ENCODE measurements at places on chromosomes 7 and 10.

DNA sequence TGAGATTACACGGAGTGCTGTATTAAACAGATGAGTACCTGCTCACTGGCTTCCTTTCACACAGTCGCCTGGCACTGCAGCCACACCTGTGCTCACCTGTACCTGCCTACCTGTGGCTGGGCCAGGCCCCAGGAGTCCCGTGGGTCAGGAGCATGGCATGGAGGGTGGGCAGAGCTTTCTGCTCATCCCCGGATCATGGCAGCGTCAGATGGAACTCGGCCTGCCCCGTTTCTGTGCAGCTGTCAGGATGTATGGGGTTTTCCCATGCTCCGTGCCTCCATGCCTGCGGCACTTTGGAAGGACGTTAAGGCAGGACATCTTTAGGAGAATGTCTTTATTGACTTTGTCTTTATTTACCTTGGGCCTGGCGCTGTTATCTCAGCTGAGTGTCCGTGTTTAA, 112.2 kb downstream of the MGMT start:
- H3K27ac ChIP-seq, result no peak overlapping the region
- H3K4me1 ChIP-seq, result no peaks in the 10 kb centered on the region
- H3K27me3 ChIP-seq, result no peaks in the 10 kb centered on the region
- no peak for DNase-seq
- no peak overlapping the region for H3K4me3 ChIP-seq

DNA sequence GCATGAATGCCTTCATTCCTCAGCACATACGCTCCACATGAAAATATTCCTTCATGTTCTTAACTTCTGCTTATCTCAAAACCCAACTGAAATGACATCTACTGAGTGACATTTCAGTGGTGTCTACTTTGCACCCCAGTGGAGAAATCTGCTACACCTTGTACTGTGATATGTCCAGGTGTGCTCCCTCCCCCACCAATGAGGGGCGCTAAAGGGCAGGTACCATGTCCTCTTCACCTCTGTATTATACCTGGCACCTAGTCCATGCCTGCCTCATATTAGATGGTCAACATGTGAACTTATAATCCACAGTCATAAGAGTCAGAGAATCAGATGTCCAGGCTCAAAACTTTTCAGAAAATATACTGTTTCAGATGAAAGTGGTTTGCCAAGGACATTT, 2.1 kb downstream of the PAXIP1 start:
- no peak overlapping the region for H3K27ac ChIP-seq
- H3K36me3 ChIP-seq, result peaks cover 20% of the 10 kb centered on the region
- peak; percentile 20 for DNase-seq
- no peak overlapping the region for H3K4me3 ChIP-seq
- no peaks in the 10 kb centered on the region for H3K27me3 ChIP-seq

GRCh38 chr10:58996866-58997265, 179.6 kb upstream of the PHYHIPL start:
- no peaks in the 10 kb centered on the region for H3K27me3 ChIP-seq
- peaks cover 6% of the 10 kb centered on the region for H3K36me3 ChIP-seq
- no peaks in the 10 kb centered on the region for H3K4me1 ChIP-seq
- no peak for DNase-seq

GRCh38 chr10:129568583-129569344, 101.7 kb downstream of the MGMT start:
- H3K27ac ChIP-seq, result no peak overlapping the region
- H3K36me3 ChIP-seq, result no peaks in the 10 kb centered on the region
- no peaks in the 10 kb centered on the region for H3K27me3 ChIP-seq
- H3K4me1 ChIP-seq, result no peaks in the 10 kb centered on the region
- no peak overlapping the region for H3K4me3 ChIP-seq

- no peaks in the 10 kb centered on the region for H3K27me3 ChIP-seq
- H3K4me3 ChIP-seq, result no peak overlapping the region
- H3K36me3 ChIP-seq, result peaks cover 5% of the 10 kb centered on the region
- no peak for DNase-seq
- H3K4me1 ChIP-seq, result no peaks in the 10 kb centered on the region
Observed at GRCh38 chr7:633381-634018, 93.0 kb upstream of the DNAAF5 start.

GRCh38 chr7:49563693-49564378, 209.6 kb upstream of the VWC2 start:
- no peaks in the 10 kb centered on the region for H3K27me3 ChIP-seq
- DNase-seq, result no peak
- no peaks in the 10 kb centered on the region for H3K36me3 ChIP-seq
- H3K4me1 ChIP-seq, result no peaks in the 10 kb centered on the region
- H3K4me3 ChIP-seq, result no peak overlapping the region
